ENCODE measurements at places on chromosomes 4 and X. TPM values are rescaled to one million over a fixed set of nuclear protein-coding genes. Genes with fewer than 3 reads are reported as not detected.

DNA sequence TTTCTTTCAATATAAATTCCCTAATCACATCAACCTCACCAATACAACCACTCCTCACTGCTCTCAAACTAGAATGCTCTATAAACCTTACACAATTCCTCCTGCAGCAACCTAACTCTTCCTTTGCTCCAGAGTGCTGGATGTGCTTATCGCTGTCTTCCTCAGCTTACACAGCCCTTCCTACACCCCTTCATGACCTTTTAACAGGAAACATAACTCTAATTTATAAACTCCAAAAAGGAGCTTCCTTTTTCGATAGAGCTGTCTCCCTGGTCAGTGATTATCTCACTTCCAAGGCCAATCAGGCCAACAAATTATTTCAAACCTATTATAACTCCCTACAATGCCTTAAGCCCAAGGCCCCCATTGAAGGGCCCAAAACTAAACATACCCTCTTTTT lies 78.8 kb downstream of the COQ2 start:
- H3K27ac ChIP-seq, result no peak overlapping the region
- H3K4me3 ChIP-seq, result no peak overlapping the region
- H3K36me3 ChIP-seq, result no peaks in the 10 kb centered on the region
- no peaks in the 10 kb centered on the region for H3K4me1 ChIP-seq
- no peaks in the 10 kb centered on the region for H3K27me3 ChIP-seq
- DNase-seq, result no peak

DNA sequence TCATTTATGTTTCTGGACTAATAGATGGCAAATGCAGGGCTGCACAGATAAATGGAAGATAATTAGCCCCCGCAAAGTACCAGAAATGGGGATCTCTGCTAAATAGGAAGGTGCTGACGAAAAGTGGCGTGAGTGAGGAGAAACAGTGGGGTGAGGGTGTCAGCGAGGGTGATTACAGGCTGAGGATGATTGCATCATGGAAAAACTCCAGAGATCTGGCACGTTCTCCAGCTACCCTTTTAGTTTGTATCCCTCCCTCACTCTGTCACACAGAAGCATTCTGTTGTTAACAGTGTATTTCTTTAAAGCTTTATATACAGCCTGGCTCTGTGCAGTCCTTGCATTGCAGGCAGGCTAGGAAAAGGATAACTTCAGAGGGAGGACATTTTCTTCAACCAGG lies 309.6 kb upstream of the DDX53 start:
- no peaks in the 10 kb centered on the region for H3K4me1 ChIP-seq
- H3K4me3 ChIP-seq, result no peak overlapping the region
- DNase-seq, result no peak

DNA sequence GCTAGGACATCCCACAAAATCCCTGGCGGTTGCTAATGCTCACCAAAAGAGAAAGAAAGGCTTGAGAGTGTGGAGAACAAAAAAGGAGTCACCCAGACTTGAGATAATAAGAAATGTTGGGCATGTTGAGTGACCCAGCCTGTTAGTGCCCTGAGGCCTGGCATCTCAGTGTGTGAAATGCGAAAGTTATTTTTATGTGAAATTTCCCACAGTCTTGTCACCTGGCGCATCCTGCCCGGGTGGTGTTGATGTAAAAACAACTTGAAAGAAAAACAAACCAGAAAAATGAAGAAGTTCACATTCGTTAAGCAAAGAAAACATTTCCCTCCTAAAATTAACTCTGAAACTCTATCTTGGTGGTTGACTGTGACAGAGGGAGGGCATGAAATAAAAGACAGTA lies 495.2 kb downstream of the MID1IP1 start:
- no peak overlapping the region for H3K27ac ChIP-seq
- H3K4me3 ChIP-seq, result no peak overlapping the region
- H3K4me1 ChIP-seq, result no peaks in the 10 kb centered on the region
- H3K36me3 ChIP-seq, result no peaks in the 10 kb centered on the region
- H3K27me3 ChIP-seq, result peaks cover 5% of the 10 kb centered on the region

DNA sequence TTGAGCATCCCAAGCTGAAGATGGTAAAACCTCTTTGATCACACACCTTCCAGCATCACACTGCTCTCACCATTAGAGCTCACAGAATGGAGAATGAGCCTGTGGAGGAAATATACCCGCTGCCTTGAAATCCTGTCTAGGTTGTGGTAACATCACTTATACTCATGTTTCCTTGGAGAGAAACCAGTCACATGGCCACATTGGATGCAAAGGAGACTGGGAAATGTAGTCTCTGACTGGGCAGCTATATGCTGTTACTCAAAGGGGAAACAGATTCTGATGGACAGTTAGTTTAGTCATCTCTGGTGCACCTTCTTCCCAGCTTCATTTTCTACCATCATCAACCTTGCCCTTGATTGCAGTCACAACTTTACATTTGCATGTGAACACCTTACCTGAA lies 286.3 kb downstream of the ANKRD50 start:
- peaks cover 5% of the 10 kb centered on the region for H3K4me1 ChIP-seq
- H3K4me3 ChIP-seq, result no peak overlapping the region
- no peak for DNase-seq
- no peaks in the 10 kb centered on the region for H3K27me3 ChIP-seq

EREG gene
- total RNA-seq, result 0.84 TPM

Measured in gastrocnemius medialis (tissue), 4 donors.